ENCODE measurements at places on chromosomes 4 and X. TPM values are rescaled to one million over a fixed set of nuclear protein-coding genes. Genes with fewer than 3 reads are reported as not detected.
A peak's percentile ranks its signal among the peaks of the same experiment; 100 is the strongest.

ITM2A gene
- 25.4 TPM for total RNA-seq

WAS gene
- under 0.01 TPM for total RNA-seq

NIPAL1 gene
- 0.20 TPM for total RNA-seq

GPRASP1 gene
- 1.4 TPM for total RNA-seq

RHOXF2B gene
- total RNA-seq = not detected

PDE5A gene
- 3.3 TPM for total RNA-seq

CXCL3 gene
- total RNA-seq = 0.22 TPM

SSX2 gene
- not detected for total RNA-seq

IRF2 gene
- total RNA-seq = 16.3 TPM

GAGE12J gene
- not detected for total RNA-seq

F9 gene
- not detected for total RNA-seq

NRK gene
- under 0.01 TPM for total RNA-seq

GAGE1 gene
- total RNA-seq = not detected

DCAF8L2 gene
- total RNA-seq = not detected

PRIMPOL gene
- total RNA-seq = 6.5 TPM

- DNase-seq = no peak
Measured at GRCh38 chrX:32496671-32497070, 714.7 kb downstream of the DMD start.

GRCh38 chrX:24025741-24026403, 1.1 kb downstream of the KLHL15 start:
- DNase-seq = peak; percentile 76

DNA sequence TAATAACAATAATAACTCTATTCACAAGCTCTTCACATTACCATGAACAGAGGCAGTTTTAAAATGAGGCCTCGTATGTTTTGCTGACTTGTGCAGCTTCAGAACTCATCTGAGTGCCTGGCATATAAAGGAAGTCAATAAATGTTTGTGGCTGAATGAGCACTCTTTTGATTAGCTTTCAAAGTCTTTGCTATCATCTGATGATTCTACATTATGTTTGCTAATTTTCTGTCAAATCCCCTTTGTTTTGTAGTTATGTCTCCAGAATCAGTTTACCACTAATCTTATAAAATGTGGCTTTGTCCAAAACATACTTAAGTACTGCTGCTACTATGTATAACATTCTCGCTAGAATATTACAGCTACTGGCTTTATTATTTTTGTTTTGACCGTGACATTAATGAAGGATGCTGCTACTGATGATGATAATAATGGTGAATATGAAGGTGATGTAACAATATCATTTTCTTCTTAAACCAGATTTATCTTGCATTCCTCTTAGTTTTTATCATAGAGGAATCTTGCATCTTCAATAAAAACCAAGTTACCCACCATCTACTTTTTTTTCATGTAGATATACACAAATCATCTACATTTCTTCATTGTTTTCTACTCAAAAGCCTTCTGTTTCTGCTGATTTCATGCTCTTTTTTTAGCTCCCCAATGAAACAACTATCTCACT, 384.5 kb downstream of the NAF1 start:
- no peak for DNase-seq

GRCh38 chrX:63058204-63058603, 292.9 kb downstream of the SPIN4 start:
- no peak for DNase-seq

DNA sequence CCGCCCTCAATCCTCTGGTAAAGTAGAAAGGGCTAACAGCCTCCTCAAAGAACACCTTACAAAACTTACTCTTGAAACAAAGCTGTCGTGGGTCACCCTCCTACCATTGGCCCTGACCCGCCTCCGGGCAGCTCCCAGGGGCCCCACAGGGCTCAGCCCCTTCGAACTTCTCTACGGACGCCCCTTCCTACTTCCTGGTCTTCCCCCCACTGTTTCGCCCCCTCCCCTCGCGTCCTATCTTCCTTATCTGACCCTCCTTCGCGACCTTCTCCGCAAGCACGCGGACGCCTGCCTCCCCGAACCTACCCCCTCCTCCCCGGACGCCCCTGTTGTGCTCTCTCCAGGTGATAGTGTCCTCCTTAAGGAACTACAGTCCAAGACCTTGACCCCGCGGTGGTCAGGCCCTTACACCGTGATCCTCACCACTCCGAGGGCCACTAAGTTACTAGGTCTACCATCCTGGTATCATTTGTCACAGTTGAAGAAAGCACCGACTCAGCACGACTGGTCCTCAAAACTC, 963.1 kb downstream of the RPA4 start:
- DNase-seq = no peak

- no peak for DNase-seq
Measured at GRCh38 chr4:82284475-82284857, 89.3 kb downstream of the HNRNPD start.

DNA sequence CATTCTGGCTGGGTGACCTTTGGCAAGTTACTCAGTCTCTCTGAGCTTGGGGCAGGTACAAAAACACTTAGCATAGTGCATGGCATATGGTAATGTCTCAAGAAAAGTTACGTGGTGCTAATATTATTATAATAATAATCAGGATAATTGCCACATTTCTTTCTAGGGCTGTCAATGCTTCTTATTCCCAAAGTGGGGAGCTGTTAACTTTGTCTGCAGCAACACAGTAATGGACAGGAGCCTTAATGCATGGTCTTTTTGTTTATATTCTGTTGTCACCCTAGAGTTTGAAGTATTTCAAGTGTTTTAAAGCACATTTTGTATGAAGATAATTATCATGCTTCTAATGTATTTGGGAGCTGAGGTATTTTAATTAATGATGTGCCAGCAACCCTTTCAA, 121.8 kb downstream of the FHIP1A start:
- DNase-seq = no peak

DNA sequence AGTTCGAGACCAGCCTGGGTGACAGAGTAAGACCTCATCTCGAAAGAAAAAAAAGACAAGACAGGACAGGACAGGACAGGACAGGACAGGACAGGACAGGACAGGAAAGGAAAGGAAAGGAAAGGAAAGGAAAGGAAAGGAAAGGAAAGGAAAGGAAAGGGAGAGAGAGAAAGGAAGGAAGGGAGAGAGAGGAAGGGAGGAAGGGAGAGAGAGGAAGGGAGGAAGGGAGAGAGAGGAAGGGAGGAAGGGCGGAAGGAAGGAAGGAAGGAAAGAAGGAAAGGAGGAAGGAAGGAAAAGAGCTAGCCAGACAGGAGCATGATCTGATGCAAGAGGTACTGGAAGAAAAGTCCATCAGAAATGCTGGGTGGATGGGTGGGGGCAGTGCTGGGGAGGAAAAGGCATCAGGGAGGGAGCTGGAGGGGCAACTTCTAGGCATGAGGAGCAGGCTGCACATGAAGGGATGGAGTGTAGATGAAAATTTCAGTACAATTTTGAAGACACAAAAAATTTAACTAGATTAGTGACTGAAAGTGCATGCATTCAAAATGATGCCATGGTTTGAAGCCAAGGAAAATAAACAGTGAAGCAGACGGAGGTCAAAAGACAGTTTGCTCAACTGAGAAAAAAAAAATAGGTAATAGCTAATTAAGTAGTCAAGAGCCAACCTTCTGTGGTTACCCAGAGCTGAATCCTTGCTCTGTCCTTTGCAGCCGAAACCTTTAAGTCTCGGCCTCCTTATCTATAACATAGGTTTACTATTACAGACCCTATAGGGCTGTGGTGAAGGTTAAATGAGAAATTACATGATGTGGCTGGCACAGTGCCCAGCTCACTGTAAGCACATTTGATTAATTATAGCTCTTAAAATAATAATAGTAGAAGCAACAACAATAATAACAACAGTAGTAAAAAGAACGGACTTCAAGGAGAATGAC, 59.9 kb downstream of the ZNF827 start:
- DNase-seq = peak; percentile 67

DNA sequence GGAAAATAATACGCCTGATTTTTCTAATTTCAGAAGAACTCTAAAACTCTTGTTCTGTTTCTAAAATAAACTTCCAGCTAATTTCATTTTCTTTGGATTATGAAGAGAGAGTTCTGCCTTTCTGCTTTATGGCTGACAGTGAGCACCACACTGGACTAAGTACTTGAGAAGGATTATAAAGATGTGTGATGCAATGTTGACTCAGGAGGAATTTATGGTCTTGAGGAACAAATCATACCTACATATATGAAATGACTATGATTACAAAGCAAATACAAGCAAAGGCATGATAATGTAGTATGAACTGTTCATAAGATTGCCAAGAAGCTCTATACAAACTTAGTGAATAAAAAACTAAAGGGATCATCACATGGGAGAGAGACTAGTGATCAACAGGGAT, 13.0 kb upstream of the SLC25A5 start:
- DNase-seq = no peak

- DNase-seq = no peak
Measured at GRCh38 chrX:12390301-12390700, 252.0 kb downstream of the FRMPD4 start.

GRCh38 chrX:142249721-142250120, 44.6 kb upstream of the MAGEC2 start:
- no peak for DNase-seq

DNA sequence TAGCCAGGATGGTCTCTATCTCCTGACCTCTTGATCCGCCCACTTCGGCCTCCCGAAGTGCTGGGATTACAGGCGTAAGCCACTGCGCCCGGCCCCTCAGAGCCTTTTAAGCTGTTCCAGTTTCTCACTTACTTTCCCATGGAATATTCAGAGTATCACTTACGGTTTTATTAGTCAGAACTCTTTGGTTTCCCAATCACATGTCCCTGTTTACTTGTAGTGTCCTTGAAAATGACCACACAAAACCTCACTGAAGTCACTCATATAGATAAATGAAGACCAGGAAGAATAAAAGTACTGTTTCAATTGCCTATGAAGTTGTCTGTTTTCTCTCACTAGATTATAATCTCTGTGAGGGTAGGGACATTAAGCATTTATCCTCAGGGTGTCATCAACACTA, 217.2 kb upstream of the HCCS start:
- DNase-seq = no peak

- no peak for DNase-seq
Measured at GRCh38 chr4:25307596-25307995, 5.0 kb upstream of the ZCCHC4 start.

GRCh38 chrX:153342762-153343558, 9.0 kb downstream of the ZNF275 start:
- DNase-seq = no peak

DNA sequence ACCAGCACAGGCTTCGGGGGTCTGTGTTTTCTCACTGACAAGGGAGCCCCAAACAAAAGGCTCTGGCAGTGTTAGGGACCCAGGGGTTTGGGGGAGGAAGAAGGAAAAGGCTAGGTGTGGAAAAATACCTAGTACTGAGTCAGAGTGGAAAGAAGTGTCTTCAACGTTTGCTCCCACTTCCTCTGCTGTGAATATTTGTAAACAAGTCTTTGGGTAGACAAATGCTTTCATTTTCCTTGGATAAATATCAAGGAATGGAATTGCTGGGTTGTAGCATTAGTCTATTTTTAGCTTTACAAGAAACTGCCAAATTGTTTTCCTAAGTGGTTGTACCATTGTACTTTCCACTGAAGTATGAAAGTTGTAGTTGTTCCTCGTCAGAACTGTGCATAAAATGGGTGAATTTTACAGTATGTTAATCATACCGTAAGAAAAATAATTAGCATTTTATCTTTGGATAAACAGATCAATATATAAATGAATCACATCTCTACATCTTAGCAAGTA, 17.4 kb downstream of the COL4A5 start:
- DNase-seq = no peak

DNA sequence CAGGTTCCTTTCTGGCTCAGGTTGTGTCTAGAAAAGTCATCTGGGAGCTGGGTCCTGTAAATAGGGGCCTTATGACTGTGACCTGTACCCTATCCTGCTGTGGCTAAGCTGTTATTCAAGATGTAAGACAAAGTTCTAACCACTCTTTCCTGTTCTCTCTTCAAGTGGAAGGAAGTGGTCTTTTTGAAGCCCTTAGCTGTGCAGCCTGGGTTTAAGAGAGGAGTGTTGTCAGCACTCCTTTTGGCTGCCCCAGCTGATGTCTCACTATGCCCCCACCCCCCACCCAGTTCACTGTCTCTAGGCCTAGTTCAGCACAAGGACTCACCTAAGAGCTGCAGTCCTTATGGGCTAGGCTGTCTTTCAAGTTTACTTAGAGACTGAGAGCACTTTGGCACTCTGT, 1069.5 kb downstream of the FAM133A start:
- no peak for DNase-seq

DNA sequence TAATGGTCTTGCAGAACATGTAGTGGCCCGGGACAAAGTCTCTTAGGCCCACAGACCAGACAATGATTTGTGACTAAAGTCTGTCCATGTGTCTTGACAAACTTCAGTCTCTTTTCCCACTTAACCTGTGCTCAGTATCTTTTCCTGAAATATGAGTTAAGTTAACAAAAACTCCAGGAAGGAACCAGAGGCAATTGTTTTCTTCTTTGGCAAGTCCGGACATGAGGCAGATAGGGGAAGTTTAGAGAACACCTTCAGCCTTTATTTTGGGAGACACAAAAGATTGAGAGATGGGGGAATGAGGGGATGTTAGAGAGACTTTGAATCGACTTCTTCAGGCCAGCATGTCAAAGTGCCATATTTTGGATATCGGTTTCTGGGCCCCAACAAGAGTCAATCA, 80.2 kb upstream of the FRMPD4 start:
- DNase-seq = no peak

GRCh38 chr4:46993075-46994006, at the start of gene GABRA4:
Gene GABRA4, minus strand, starts transcription at chr4:46993581. Its CDS starts 157 bp downstream, at chr4:46993424.
- no peak for DNase-seq

DNA sequence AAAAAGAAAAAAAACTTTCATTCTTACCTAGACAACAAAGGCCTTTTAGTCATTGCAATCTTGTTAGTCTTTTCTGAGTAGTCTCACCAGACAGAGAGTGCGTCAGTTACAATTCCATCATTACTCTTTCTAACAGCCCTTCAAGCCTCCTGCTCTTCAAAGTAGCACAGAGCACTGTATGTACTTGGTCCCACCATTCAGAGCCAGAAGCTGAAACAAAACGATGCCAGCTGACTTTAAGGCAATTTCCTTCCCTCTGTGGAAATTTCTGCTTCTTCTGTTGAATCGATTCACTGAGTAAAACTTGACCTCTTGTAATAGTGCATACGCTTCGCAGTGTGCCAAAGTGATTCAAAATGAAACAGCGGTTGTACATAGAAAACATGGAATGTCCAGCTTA, 57.7 kb upstream of the TENM3 start:
- DNase-seq = no peak

- DNase-seq = peak; percentile 13
Measured at GRCh38 chr4:109816082-109816442, 500 bp downstream of the GAR1 start.

DNA sequence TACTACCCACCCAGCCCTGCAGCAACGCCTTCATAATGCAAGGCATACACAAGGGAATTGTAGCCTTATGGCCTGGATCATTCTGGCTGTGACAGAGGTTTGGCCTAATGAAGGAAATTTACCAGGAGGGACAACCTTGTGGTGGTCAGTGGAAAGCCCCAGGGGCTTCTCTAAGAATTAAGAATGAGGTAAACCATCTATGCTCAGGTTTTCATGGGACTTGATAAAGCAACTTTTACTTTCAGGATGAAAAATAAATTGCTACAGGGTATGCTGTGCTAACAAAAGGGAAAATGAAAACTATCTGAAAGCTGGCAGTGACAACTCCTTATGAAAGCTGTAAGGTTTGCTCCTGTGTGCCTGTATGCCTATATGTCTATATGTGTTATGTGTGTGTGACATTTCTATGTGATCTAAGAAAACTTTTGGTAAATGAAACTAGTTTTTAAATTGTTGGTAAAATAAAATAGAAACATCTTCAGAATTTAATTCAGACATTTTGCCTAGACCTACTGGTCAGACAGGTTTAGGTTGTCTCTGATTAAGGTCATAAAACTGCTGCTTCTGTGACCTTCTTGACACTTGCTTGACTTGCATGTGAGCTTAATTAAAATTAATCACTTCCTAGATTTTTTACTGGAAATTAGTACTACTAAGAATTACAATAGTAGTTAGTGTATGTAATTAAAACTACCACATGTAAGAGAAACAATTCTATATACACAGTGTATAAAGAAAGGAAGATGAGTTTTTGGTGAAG, 19.9 kb upstream of the TXK start:
- no peak for DNase-seq

Data from lung microvascular endothelial cell (primary cell).